Activated CD4-positive, alpha-beta T cell treated with anti-CD3 and anti-CD28 coated beads, Interleukin-2, amount 50 U/mL, for 4 hours (primary cell): ENCODE measurements at places on chromosomes 13 and 19.

- DNase-seq, result no peak
These were observed 8.5 kb upstream of the PROZ start for GRCh38 chr13:113149711-113150549.

GRCh38 chr19:22052644-22053013 lies 345 bp downstream of the ZNF257 start:
- no peak for DNase-seq

- no peak for DNase-seq
These were observed 74.1 kb upstream of the UQCRFS1 start for GRCh38 chr19:29287061-29287460.

GRCh38 chr13:108425056-108425455 lies 155.5 kb downstream of the TNFSF13B start:
- no peak for DNase-seq

- peak; percentile 74 for DNase-seq
These were observed 2.1 kb upstream of the HOOK2 start for GRCh38 chr19:12777217-12778016.

DNA sequence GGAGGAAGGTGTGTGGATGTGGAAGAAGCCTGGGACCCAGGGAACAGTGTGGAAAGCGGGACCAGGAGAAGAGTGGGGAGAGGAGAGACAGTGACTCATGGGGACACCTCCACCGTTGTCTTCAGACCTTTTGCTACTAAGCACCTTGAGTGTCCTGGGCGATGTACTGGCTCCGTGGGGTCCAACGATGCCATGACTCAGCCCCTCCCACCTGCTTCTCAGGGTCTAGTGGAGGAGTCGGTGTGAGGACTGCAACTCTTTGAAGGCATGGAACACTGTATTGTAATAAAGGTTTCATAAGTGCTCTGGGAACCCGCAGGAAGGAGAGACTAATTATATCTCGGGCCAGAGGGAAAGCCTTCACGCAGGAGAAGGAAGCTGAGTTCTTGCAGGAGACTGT lies 166.9 kb upstream of the KL start:
- DNase-seq, result no peak

- no peak for DNase-seq
These were observed 1615.4 kb downstream of the EFNB2 start for GRCh38 chr13:104920091-104920490.

GRCh38 chr13:50707628-50708027 lies 135.9 kb downstream of the DLEU7 start:
- DNase-seq, result no peak

GRCh38 chr13:97205982-97206381 lies 16.2 kb upstream of the MBNL2 start:
- DNase-seq, result no peak

- no peak for DNase-seq
These were observed 4.2 kb downstream of the KLK3 start for GRCh38 chr19:50858886-50859285.

DNA sequence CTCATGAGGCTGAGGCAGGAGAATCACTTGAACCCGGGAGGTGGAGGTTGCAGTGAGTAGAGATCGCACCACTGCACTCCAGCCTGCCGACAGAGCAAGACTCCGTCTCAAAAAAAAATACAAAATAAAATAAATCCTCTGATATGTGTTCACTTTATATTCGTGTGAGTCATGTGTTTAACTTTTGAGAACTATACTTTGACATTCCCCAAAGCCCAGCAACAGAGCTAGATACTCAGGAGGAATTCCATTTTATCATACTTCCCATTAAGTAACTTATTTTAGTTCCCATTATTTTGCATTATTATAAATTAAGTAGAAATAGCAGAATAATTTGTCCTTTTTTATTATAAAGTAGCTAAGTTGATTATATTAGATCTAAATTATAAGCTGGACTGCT lies 3.3 kb upstream of the CHAMP1 start:
- DNase-seq, result no peak

DNA sequence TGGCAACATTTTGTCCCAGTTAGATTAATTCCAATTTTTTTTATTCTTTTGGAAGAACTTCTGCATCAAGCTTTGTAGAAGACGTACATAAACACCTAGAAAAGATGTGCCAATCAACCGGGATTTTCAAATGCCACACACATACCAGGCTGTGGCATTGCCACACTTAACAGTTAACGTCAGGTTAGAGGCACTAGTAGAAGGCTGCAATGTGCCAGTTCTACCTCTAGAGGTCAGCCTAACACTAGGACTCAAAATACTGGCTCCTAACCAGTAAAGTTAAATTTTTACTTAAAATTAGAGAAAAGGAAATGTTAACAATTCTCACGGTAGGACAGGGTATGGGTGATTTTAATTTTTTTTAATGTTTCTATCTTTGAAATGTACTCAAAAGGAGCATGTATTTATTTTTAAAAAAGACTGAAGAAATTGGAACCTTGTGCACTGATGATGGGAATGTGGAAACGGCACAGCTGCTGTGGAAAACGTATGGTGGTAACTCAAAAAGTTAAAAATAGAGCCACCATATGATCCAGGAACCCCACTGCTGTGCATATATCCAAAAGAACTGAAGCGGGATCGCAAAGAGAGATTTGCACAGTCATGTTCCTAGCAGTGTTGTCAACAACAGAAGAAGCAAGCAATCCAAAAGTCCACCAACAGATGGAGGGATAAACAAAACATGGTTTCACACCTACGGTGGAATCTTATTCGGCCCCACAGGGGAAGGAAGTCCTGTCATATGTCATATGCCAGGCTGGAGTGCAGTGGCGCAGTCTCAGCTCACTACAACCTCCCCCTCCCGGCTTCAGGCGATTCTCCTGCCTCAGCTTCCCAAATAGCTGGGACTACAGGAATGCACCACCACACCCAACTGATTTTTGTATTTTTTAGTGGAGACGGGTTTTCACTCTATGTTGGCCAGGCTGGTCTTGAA lies 30.3 kb downstream of the CRYL1 start:
- peak; percentile 57 for DNase-seq

GRCh38 chr13:37288057-37288720 lies 182.7 kb upstream of the CSNK1A1L start:
- no peak for DNase-seq

DNA sequence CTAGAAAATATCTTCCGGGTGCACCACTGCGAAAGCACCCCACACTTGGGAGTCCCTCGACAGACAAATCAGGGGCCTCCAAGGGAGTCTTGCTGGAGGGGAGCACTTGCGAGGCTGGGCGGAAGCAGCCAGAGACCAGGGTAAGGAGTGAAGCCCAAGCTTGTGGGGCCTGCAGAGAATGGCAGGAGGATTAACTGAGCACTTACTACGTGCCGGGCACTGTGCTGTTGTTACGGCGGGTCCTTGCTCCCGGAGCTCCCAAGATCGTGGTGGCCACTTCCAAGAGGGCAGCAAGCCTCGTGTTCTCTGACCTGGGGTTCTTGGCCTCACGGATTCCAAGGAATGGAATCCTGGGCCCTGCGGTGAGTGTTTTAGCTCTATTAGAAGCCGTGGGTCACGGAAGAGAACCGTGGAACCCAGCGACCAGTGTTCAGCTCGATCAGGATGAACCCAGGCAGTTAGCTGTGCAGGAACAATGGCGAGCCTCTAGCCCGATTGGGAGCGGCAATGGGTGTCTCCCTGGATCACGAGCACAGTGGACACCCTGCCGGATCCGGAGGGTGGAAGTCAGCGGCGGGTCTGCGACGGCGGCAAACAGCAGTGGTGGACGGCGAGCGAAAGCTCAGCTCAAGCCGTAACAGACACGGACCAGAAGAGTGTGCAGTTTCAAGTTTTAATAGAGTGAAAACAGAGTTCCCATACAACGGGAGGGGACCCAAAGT lies 9.6 kb downstream of the TTYH1 start:
- no peak for DNase-seq

DNA sequence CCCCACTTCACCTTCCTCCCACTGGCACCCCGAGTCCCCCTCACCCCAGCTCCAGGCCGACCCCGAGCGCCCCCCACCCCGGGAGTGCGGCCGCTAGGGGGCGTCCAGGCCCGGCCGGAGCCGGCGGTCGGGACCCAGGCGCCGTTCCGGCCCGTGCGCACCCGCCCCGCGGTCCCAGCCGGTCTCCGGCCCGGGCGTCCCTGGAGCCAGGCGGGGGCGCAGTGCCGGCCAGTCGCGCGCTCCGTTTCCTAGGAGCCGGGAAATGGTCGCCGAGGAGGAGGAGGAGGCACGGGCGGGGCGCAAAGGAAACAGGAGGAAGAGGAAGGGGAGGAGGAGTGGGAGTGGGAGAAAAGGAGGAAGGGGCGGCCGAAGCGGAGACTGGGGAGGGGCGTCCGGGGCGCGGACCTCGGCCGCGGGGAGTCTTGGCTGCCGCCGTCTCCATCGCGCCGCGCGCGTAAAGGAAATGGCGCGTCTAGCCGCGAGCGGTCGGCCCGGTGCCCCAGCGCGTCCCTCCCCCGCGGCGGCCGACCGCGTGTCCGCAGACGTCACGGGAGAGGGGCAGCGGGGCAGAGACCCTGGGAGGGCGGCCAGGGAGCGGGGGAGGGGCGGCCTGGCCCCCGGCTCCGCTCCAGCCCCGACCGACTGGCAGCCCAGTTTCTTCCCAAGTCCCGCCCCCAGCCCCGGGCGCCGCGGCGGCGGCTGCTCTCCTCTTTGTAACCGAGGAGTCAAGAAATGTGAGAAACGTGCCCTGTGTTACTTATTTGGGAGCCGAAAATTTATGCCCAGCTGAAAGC lies 1.1 kb upstream of the KCTD15 start:
- peak; percentile 12 for DNase-seq

GRCh38 chr19:30577551-30578105 lies 205.4 kb downstream of the ZNF536 start:
- DNase-seq, result no peak

GRCh38 chr19:4971424-4971793 lies 2.5 kb downstream of the KDM4B start:
- DNase-seq, result no peak
